ENCODE measurements at places on chromosomes 12 and 14. TPM values are rescaled to one million over a fixed set of nuclear protein-coding genes. Genes with fewer than 3 reads are reported as not detected.

- DNase-seq: no peak
These were observed 86.3 kb downstream of the CALM1 start for GRCh38 chr14:90483117-90483516.

DNA sequence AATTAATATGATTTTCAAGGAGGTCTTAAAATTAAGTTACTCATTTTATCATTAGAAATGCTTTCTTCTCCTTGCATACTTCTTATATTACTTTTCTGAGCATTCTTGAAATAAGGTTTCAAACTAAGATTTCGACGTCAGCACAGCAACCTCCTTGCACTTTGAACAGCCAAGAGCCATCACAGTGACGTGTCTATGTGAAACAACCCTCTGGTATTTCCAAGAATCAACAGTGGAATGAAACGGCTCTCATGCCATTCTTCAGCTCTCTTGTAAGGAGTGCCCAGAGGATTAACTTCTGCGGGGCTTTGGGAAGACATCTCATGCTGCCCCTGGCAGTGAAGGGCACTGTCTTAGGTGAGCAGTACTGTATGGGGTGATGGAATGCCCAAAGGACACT, 109.2 kb downstream of the EFCAB11 start:
- DNase-seq: no peak

DNA sequence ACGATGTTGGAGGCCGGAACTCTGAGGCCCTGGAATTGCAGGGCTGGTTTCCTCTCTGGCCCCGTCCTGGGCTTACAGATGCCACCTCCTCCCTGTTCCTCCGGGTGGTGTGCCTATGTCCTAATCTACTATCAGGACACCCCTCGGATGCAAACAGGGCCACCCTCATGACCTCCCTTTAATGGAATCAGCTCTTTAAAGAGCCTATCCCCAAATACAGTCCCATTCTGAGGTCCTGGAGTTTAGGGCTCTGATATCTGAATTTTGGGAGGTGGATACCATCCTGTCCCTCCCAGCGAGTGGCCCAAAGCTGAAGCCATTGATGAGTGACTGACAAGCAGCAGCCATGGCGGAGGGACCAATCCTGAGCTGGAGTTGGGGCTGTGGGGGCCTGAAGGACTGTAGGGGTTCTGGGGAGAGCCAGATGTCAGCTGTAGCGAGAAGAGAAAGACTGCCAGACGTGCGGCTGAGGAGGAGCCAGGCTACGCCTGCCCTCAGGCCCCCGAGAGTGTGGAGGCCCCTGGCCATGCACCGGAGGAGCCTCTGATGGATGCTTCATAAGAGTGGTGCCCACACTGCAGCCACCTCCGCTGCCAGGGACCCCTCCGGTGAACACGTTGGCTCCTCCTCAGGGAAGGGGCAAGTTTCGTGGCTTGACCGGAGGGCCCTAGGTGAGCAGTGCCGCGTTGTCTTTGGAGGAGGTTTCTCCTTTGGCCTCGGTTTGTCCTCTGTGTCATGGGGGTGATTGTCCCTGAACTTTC, 100.2 kb downstream of the KIF26A start:
- DNase-seq: no peak

The NDUFA12 gene
- total RNA-seq: 120 TPM

DNA sequence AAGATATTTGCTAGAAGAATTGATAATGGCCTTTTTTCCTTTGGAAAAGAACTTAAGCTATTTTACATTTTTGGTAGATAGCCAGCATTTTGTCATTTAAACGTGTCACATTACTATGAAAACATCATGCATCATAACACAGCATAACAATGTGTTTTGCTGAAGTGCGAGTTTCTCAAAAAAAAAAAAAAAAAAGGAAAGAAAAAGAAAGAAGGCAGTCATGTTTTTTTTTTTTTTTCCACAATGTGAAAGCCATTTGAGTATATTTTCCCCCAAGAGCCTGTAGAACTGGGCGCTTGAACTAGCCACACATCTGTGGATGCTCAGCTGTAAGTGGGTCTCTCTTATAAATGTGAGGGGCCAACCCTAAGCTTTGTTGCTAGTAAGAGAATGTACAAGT, 300.1 kb downstream of the AKAP6 start:
- DNase-seq: no peak

- DNase-seq: no peak
These were observed 285.2 kb upstream of the SYT10 start for GRCh38 chr12:33724867-33725266.

GRCh38 chr14:96039633-96040311, 610 bp downstream of the C14orf132 start:
- no peak for DNase-seq

DNA sequence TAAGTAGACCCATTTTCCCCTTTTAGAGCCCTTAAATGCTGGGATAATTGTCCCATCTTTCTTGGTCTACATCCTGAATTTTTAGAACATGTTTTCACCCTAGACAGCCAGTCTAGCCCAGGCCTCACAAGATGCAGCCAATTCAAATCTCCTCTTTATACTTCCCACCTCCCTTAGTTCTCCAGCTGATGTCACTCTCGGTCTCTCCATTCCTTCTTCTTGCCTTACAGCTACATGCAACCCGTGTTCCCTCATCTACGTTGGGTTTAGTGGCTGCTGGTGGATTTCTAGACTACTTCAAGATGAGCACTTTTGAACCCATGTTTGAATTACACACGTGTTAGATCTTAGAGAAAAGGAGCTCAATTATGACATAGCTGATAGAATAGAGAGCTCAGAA, 132.0 kb downstream of the PPM1H start:
- DNase-seq: no peak

DNA sequence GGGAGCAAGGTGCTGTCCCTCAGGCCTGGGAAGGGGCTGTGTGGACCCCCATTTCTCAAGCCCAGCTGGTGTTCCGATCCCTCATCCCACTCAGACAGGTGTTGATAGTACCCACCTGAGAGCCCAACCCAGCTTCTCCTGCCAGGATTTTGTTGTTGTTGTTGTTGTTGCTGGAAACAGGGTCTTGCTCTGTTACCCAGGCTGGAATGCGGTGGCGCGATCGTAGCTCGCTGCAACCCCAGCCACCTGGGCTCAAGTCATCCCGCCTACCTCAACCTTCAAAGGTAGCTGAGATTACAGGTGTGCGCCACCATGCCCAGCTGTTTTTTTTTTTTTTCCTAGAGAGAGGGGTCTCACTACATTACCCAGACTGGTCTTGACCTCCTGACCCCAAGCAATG, 209.9 kb downstream of the PHETA1 start:
- DNase-seq: no peak

- no peak for DNase-seq
These were observed 30.4 kb downstream of the HEATR5A start for GRCh38 chr14:31389946-31390345.

DNA sequence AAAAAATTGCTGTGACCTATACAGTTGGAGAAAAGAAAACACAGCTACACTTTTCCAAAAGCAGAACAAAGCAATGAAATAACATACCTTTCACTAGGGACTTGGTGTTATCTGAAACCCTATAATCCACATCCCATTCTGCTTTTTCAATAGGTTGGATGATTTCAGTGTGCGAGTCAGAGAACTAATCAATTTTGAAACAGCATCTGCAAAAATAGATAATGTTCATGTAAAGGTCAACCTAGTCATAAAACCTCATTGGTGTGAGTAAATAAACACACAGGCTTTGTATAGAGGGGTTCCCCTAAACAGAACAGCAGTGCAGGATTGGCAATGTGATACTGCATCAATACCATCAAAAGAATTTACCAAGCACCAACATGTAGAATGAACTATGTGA, 173.0 kb upstream of the G2E3 start:
- no peak for DNase-seq

DNA sequence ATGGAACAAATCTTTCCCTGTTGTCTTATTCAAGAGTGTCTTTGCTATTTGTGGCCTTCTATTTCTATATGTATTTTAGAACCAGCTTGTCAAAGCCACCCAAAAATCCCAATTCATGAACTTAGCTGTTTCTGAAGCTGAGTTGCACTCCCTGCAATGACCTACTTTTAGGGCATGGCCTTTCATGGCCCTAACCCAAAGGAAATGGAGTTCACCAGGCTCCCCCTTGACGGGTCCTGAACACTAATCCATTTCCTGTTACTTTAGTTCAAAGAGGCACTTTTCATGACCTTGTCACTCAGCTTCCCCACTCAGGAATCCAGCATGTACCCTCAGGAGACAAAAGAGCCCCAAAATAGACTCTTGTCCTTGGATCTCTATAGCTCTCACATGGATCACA, 7.6 kb downstream of the TMED8 start:
- no peak for DNase-seq

GRCh38 chr12:725076-725475, 27.3 kb upstream of the WNK1 start:
- no peak for DNase-seq

The TPH2 gene
- total RNA-seq: not detected

DNA sequence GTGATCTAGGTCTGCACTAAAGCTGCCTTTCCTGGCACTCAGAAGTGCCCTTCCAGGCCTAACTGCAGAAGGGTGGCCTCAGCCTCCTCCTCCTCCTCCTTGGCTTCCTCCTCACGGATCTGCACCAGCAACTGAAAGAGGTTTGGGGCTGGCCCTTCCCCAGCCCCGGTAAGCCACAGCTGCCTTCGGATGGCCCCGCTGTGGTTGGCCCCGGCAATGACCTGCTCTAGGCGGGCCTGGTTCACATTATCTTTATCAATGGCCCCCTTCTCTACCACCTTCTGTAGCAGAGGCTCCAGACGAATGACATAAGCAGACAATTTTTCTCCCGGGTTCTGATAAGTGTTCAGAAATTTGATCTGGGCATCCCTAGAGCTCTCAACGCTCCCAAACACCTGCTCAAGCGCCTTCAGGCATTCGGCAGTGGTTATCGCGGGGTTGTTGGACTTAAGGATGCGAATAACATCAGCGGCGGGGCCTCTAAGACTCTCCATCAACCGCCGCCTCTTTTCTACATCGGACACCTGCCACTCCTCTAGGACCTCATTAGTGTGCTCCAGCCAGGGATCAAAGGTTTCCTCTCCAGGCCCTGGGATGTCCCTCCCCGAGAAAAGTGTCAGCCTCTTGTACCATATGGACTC, 1.5 kb downstream of the PNMA1 start:
- DNase-seq: no peak

DNA sequence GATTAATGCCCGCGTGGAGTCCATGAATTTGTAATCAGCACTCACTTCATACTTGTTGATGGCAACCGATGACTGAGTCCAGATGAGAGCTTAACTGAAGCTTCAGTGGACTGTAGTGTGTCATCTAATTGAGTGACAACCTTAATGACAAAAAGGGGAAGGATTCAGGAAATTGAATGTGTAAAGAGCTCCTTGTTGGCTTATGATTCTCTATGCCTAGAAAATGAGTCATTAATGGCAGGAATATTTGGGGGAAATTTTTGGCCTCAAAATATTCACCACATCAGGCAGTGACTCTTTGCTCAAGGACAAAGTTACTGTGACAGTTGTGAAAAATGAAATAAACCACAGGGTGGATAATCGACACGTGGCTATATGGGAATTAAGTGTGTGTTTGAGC, 55.3 kb upstream of the STON2 start:
- DNase-seq: no peak

DNA sequence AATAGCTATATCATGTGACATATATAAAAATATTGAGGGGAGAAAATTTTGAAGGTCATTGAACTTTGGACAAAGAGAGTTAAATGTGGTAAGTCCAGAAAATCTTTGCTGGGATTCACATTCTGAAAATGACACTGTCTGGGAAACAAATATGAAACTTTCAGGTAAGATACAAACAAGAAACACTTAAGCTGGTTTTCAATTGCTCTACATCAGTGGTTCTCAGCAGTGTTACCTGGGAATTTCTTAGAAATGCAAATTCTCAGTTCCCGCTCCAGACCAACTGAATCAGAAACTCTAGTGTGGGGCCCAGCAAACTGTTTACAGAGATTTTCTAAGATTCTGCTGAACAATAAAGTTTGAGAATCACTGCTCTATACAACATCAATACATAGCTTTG, 3.6 kb upstream of the CDK17 start:
- DNase-seq: no peak

- DNase-seq: no peak
These were observed 121.0 kb downstream of the ZFP36L1 start for GRCh38 chr14:68671909-68672308.

The CCDC196 gene
- not detected for total RNA-seq

The GPR65 gene
- 10.9 TPM for total RNA-seq

DNA sequence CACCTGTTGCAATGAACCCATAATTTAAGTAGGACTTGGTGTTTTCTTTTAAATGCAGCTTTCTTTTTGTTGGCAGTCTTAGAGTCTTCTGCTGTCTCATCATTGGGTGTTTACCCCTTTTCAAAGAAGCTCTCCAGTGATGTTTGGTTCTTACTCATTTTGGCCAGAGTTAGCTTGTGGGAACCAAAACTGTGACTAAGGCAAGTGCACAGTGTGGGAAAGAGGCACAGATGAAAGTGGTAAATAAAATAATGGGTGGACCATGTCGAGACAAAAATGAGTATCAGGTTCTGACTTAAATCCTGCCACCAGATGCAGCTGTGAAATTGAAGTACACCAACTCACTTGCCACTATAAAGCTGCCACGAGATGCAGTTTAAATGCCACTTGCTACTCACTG, 615.4 kb upstream of the MIS18BP1 start:
- DNase-seq: no peak

DNA sequence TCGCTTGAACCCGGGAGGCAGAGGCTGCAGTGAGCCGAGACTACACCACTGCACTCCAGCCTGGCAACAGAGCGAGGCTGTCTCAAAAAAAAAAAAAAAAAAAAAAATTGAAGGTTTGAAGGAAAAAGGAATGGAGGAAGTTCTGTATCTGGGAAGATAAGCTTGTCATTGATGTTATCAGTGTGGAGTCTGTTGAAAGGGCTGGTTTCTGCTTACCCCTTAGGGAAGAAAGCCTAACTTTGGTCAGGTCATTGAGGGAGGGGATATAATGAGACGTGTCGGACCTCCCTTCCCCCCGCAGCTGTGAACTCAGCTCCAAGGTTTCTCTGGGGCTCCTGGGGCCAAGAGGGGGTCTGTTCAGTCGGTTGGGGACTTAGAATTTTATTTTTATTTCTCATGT, 16.4 kb downstream of the DAO start:
- no peak for DNase-seq

- DNase-seq: no peak
These were observed 4.3 kb upstream of the RAPGEF3 start for GRCh38 chr12:47762850-47763465.

The FOXA1 gene
- total RNA-seq: 0.50 TPM

The DPPA3 gene
- total RNA-seq: not detected

The ADAMTS20 gene
- not detected for total RNA-seq

The MARK3 gene
- 107 TPM for total RNA-seq

GRCh38 chr12:22625762-22626294, 857 bp downstream of the ETNK1 start:
- DNase-seq: peak; percentile 23
